ENCODE measurements at places on chromosomes 2 and 18.
A peak's percentile ranks its signal among the peaks of the same experiment; 100 is the strongest.

GRCh38 chr2:231519975-231520555, 10.2 kb downstream of the NMUR1 start:
- DNase-seq: no peak

- no peak for DNase-seq
These were observed 134.2 kb downstream of the DSC3 start for GRCh38 chr18:30908381-30908780.

DNA sequence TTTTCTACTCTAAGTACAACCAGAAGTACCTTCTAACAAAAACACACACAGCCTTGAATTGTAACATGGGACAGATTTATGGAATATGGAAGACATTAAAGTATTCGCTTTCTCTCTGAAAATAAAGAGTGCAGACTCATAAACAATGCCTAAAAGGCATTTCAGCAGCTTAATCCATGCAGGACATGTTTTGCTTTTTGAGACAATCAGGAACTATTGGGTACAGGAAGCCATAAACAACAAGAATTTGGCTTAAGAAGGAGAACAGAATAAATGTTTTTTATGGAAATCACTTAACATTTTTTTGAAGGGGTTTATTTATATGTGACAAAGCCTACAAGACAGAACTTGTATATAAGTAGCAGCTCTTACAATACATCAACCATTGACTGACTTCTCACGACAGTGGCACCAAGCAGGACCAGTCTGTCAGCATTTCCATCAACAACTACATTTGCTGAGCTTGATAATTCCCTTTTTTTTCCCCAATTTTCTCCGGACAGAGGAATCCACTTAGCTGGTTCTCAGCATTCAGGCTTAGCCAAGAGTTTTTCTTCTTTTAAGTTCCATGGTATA, 140.1 kb downstream of the EXOC6B start:
- DNase-seq: no peak

- DNase-seq: no peak
These were observed 445.4 kb downstream of the NBAS start for GRCh38 chr2:15115776-15116175.

- no peak for DNase-seq
These were observed 14.0 kb downstream of the REEP1 start for GRCh38 chr2:86323273-86324021.

DNA sequence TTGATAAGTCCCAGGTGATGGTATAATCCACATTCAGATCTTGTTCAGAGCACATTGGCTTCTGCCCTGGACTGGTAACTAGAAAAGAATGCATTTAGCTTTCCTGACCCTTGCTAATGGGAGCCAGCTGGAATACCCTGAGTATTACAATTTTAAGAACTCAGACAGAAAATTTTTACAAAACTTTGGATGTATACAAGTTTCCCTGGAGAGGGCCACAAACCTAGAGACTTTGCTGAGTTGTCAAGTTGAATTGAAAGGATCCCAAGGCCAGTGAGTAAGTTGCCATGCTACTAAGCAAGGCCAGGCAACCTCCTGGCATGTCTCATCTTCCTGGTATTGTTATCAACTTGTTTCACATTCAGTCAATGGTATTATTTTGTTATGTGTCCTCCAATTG, 20.0 kb upstream of the NABP1 start:
- peak; percentile 83 for DNase-seq

GRCh38 chr2:85949280-85949679, 60.5 kb upstream of the ST3GAL5 start:
- no peak for DNase-seq

DNA sequence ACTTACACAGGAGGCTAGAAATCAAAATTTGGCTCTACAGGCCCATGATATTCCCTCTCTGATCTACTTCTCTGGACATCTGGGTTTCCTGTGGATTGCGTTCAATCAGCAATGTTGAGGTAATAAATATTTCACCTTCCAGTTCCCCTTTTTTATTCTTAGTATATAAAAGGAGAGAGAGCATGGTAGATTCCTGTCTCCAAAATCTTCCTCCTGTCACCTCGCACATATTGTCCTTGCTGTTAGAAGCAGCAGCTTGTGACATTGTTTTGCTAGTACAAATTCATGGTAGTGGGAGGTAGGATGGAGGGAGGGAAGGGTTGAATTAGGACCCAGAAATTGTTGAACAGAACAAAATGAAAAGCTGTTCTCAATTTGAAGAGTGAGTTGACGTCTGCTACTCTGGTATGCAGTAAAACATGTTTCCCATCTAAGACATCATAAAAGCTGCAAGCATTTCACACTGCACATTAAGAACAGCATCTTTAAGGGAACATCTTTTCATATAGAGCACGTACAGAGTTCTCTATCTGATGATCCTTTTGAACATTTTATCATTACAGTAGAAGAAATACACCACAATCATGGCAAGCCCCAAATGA, 156.4 kb downstream of the RDH14 start:
- DNase-seq: peak; percentile 70

DNA sequence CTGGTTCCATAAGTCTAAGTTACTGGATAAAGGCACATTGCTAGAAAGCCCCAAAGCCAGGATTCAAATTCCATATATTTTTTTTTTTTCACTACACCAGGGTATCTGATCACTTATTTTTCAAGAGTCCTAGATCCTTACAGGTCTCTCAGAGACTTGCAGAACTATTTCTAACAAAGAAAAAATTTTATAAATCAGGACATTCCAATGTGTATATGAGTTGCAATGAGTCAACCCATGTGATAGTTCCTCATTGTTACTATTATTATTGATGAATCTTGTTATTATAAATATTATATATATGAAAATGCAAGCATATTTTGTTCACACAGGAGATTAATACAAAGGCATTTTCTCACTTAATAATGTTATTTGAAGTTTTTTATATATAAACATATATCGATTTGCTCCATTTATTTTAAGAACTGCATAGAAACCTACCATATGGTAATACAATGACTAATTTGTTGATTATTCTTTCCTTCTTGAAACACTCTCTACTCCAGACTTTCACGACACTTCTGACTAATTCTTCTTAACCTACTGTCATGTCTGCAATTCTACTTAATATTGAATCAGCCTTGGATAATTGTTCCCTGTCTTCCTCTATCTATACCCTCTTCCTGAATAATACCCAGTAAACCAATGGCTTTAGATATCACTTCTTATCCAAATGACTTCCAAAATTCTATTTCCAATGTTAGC, 968.4 kb upstream of the NRXN1 start:
- peak; percentile 50 for DNase-seq

DNA sequence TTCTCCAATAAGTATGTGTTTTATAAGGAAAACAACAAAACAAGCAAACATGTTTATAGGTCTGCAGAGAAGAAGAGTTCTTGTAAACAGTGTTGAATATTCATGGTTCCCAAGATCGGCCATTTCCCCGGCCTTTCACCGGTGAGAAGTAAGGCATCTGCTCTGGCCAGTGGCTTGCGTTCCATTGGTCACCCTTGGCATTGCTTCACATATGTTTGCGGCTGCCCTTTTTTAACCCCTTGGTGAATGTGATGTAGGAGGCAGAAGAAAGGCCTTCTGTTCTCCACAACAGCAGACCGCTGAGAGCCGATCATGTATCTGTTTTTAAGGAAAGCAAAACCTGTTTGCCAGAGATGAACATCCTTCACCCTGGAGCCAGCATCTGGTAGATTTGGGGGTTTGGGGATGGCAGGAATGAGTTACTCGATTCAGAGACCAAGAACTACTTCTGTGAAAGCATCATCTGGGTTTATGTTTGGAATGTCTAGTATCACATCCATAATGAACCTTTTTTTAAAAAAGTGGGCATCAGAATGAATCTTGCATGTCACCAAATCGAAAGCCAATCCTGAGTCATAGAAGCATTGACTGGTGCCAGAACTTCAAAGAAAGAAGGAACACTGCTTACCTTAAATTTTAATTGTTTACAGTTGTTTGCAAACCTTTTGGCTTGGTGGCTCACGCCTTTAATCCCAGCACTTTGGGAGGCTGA, 112.3 kb downstream of the AGAP1 start:
- peak; percentile 58 for DNase-seq

DNA sequence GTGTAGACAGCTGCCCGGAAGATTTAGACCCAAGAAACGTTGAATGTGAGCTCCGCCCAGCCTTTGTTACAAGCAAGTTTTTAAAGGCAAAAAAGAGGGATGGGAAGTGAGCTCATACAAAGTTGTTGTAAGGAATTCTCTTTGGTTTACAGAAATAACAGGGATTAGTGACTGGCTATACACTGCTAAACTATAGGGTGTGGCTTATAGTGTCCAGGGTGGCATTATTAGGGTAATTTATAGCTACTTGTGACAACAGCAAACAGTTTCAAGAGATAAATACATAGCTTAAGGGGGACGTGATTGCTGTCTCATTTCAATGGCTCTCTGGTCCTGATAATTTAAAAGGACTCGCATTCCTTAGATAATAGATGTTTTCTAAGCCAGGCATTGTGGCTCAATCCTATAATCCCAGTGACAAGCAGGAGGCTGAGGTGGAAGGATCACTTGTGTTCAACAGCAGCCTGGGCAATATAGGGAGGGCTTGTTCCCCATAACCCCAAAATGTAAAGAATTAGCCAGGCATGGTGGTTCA, 66.5 kb upstream of the TGIF1 start:
- DNase-seq: no peak

DNA sequence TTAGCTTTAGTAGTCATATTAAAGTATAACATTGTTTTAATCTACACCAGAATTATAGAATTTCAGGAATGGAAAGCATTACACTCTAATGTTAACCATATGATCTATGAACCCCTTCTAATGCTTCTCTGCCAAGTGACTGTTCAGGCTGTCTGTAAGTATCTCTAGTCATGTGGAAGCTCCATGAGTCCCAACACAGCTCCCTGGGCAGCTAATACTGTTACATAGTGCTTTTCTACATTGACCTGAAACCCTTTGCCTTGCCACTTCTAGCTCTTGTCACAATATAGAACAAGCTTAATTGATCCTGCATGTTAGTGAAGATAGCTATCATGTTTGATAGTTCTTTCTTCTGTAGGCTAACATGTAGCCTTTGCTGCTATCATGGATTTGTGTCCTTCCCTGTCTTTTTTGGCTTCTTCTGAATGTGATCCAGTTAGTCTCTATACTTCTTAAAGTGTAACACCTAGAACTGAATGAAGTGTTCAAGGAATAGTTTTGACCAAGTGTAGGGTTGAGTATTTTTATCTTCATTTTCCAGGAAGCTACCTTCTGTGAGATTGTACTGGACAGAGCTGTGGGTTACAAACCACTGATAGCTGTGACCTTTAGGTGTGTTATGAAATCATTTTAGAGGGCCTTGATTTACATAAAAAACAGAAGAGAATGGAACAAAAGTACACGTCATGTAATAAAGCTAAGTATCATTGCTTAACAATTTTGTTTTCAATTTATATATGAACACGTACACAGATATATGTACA, 23.7 kb downstream of the BABAM2 start:
- DNase-seq: peak; percentile 73

- DNase-seq: no peak
These were observed 120.2 kb downstream of the RPIA start for GRCh38 chr2:88811681-88812080.

DNA sequence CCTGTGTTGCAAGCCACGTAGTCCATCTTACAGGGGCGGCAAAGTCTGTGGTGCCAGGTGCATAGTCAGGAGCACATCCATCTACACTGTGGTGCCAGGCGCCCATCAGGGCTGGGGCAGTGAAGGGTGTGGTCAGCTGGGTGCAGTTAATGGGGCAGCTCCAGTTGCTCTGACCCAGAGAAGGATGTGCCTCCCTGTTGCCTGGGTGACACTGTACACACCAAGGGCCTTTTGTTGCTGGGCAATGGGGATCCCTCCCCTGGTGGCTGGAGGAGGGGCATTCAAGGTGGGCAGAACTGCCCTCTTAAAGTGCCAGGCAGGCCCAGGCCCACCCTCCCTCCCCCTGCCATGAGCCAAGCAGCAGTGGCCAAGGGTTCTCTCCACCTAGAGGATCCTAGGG, 28.3 kb upstream of the IMP4 start:
- no peak for DNase-seq

GRCh38 chr2:54396107-54396506, 60.0 kb upstream of the SPTBN1 start:
- peak; percentile 90 for DNase-seq

DNA sequence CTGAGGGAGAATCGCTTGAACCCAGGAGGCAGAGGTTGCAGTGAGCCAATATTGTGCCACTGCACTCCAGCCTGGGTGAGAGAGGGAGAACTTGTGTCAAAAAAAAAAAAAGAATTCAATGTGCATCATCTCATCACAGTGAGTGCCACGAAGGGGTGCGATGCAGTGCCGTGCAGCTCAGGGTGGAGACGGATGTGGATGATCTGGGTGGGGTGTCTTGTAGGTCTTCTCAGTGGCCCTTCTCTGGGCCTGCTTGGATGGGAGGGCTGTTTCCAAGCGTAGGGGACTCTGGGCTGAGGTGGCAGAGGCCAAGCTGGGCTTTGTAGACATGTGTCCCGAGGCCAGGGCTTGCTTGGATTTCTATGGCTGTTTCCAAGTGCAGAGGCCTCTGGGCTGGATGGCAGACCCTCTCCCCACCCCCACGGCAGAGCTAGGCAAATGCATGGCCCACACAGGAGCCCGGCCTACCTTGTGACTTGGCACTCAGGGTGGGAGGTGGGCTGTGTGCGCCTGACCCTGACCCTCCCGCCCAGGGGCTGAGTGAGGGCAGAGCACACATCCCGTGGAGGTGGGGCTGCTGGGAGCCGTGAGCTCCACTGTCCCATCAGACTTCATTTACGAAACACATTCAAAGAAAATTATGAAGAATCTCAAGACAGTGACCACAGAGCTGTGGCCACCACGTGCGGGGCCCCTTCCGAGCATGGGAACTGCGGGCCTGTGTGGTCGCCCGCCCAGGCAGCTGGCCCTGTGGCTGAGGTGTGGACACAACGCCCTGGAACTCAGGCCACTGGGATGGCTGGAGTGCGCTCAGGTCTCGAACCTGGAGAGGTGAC, 76.4 kb downstream of the ASB1 start:
- DNase-seq: no peak

GRCh38 chr2:7191932-7192331, 274.7 kb downstream of the RNF144A start:
- peak; percentile 99 for DNase-seq

GRCh38 chr2:62826141-62826540, 120.6 kb downstream of the EHBP1 start:
- peak; percentile 79 for DNase-seq

DNA sequence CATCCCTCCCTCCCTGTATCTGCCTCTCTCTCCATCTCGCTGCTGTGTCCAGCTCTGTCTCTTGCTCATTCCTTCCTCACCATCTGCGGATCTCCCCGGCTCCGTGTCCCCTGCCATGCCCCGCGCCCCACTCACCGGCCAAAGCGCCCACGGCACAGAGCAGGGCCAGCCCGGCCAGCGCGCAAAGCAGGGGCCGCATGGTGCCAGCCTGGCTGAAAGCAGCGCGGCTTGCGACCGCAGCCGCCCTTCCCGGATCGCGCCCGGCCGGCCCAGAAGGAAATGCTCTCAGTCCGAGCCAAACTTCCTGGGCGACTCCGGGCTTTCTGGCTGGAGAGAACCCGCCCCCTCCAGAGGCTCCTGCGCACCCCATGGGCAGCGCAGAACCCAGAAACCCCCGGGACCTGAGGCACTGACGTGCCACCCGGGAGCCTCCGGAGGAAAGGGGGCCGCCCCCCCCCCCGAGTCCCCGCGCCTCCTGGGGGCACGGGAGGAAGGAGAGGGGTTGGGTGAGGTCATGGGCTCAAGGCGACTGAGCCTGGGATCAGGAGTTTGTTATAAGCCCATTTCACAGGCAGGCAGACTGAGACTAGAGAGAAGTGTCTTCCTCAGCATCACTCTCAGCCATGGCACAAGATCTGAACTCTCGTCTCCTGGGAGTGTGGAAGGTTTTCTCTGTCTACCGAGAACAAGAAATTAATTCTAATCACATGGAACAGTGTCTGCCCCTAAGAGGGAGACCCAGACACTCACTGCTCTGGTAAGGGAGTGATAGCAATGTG, 45.2 kb upstream of the RAB6C start:
- DNase-seq: no peak

Measured in fibroblast of upper back skin (primary cell).